ENCODE measurements at places on chromosomes 16 and 17.

DNA sequence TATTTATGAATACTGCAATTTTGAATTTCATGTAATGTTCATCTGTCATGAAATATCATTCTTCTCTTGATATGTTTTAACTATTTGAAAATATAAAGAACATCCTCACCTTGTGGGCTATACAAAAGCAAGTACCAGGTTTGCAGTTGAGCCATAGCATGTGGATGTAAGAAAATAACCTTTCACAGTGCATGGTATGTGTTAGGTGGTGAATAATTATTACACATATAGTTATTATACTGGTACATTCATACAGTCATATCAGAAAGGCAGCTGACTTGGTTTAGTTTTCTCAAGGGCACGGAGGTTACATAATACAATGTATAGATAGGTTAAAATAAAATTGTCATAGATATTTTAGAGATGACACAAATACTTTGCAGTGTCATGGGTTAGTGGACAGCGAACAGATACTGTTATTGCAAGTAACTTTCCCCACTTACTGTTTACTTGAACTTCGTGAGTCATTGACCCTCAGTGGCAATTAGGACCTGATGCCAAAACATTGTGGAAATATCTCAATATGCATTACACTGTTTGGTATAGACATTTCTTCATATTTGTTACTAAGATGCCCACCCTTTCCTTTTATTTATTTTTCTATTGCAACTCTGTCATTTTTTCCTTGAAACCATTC lies 445.4 kb upstream of the GOT2 start:
- no peak for DNase-seq

GRCh38 chr16:16041196-16041892 lies 91.9 kb downstream of the ABCC1 start:
- DNase-seq: no peak

DNA sequence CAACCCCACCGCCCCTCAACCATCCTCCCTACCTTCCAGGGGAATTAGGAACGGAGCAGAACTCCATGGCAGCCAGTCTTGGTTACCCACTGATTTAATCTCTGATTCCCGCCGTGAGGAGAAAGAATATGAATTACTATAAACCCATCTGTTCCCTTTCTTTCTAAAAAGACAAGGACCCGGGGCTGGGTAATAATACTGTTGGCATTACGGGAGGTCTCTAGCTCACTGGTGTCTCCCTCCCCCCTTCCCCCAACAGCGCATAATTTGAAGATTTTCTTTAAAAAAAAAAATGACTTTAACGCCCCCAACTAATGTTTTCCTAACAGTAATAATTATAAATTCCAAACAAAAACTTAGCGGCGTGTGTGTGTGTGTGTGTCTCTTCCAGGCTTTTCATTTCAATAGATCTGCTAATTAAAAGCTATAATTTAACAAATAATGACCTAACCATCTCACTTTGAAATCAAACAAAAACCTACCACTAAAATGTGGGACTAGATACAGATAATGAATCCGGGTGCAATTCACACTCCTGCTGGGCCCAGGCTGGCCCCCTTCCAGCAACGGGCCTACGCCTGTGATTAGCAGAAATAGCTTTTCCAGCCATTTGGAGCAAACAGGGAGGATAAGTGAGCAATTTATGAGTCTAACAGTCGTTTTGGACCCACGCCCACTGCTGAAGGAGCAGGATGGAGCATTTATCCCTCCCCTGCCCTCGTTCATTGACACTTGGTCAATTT lies 18.2 kb upstream of the BHLHA9 start:
- DNase-seq: peak; percentile 9

DNA sequence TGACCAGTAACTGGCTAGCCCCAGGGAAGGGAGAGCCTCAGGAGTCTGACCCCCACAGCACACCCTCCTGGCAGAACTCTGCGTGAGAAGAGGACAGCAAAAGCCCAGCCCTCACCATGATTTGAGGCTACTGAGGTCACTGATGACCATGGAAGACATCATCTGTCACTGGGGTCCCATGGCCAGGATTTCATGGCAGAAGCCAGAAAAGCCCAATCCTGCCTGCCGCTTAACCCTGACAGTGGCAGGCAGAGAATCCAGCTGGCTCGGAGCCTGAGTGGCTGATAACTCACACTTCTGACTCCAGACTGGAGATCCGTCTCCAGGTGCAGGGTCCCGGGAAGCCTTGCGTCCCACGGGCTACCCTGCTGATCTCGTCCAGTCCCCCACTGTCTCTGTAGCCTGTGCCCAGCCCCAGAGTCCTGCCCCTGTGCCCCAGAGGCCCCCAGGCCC lies 17.5 kb downstream of the GRIN2C start:
- no peak for DNase-seq

GRCh38 chr16:17939122-17939536 lies 397.4 kb downstream of the NPIPA8 start:
- DNase-seq: no peak

- DNase-seq: no peak
Observed at GRCh38 chr17:4599505-4600281, 15.4 kb downstream of the SMTNL2 start.

DNA sequence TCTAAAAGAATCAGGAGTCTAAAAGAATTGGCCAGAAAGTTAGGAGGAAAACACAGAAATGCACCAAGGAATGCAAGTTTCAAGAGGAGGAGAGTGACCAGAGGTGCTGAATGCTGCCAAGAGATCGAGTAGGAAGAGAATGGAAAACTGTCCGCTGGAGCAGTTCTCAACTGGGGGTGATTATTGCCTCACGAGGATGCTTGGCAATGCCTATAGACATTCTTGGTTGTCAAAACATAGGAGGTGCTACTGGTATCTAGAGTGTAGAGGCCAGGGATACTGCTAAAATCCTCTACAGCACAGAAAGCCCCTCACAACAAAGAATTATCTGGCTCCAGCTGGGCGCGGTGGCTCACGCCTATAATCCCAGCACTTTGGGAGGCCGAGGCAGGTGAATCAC lies 82.1 kb upstream of the NOL11 start:
- no peak for DNase-seq

DNA sequence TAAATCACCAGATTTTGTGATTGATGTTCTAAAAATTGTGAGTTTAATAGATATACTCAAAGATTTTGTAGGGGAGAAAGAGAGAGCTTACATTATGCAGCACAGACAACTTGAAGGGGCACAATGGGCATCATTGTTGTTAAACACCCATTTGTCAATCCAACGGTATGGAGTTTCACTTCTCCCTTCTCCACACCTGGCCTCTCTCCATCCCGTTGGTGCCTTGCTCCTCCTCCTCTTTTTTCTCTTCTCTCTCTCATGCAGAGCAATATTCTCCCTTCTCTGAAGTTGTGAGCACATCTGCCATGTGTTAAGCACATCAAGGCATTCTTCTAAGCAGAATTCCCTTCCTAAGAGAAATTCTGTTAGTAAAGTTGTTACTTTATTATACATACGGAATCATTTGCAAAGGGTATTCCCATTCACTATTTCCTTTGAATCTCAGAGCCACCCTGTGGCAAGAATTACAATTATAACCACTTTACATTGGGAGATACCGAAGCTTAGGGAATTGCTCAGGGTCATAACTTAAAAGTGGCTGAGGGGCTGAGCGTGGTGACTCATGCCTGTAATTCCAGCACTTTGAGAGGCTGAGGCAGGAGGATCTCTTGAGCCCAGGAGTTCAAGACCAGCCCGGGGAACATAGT lies 40.5 kb upstream of the SKAP1 start:
- no peak for DNase-seq

DNA sequence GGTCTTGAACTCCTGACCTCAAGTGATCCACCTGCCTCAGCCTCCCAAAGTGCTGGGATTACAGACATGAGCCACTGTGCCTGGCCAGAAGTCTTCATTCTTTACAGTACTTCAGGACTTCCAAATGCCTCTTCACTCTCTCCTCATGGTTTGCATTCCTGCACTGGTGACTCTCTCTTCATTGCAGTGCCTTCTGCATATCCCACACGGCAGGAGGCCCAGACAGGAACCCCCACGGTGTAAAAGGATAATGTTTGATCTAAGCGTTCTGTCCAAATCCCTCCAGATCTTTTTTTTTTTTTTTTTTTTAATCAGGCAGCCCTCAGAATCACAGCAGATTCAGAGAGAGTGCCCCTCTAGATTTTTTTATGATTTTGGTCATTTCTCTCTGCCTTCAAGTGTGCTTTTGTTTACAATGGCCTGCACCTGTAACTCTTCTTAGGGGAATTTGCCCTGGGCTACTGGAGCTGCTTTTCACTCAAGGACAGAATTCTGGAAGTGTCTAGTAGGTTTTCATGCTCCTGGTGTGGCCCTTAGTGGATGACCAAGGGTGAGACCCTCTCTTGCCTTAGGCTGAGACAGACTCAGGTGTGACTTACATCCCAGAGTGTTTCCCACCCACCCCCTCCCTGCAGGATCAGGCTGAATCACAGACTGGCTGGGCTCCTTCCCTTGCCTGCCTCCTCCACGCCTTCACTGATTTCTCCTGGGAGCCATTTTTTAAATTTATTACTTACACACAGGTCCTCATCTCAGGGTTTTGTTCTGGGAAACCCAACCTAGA lies 19.8 kb upstream of the NF1 start:
- no peak for DNase-seq

- no peak for DNase-seq
Observed at GRCh38 chr16:78200023-78200389, 100.6 kb downstream of the WWOX start.

DNA sequence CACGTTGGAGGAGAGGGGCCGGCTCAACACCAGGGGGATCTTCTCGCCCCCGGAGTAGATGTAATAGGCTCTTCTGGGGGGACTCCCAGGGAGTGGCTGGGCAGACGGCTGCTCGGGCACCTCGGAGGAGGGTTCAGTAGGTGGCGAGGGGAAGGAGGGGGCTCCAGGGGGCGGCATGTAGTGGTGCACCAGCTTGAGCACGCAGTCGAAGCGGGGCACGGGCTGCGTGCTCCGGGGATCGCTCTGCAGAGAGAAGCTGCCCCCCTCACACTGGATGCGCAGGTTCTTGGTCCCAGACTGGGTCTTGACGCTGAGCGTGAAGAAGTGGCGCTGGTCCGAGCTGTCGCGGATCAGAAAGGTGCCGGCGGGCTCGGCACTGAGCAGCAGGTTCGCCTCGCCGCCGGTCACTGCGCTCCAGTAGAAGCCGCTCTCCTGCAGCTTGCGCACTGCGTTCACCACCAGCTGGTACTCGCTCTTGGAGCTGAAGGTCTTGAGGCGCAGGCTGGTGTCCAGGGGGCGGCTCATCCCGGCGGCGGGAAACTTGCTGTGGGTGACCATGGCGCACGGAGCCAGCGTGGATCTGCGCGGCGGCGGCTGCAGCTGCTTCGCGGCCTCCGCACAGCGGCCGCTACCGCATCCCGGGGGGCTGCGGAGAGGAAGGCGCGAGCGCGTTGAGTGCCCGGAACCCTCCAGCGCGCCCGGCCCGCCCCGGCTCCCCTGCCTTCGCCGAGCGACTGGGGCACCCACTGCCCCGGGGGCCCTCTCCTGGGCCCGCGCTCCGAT lies 1.1 kb downstream of the SOCS3 start:
- no peak for DNase-seq

- no peak for DNase-seq
Observed at GRCh38 chr17:39536468-39536867, 71.3 kb downstream of the NEUROD2 start.

DNA sequence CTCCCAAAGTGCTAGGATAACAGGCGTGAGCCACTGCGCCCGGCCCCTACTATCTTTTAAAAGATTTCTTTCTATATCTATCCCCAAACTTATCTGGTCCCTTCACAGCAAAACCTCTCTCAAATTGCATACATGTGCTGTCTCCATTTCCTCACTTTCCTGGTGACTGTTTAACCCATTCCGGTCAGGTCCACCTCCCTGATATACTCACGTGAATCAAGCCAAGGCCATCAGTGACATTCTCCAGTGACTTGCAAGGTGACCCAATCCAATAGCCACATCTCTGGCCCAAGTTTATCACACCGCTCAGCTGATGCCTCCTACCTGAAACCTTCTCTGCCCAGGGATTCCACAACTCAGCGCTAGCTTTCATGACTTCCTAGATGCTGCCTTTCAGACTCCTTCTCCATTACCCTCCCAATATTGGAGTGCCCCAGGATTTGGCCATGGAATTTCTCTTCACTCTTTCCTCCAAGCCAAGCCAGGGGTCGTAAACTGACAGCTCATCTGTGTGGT lies 1.4 kb upstream of the CTCF start:
- DNase-seq: no peak

DNA sequence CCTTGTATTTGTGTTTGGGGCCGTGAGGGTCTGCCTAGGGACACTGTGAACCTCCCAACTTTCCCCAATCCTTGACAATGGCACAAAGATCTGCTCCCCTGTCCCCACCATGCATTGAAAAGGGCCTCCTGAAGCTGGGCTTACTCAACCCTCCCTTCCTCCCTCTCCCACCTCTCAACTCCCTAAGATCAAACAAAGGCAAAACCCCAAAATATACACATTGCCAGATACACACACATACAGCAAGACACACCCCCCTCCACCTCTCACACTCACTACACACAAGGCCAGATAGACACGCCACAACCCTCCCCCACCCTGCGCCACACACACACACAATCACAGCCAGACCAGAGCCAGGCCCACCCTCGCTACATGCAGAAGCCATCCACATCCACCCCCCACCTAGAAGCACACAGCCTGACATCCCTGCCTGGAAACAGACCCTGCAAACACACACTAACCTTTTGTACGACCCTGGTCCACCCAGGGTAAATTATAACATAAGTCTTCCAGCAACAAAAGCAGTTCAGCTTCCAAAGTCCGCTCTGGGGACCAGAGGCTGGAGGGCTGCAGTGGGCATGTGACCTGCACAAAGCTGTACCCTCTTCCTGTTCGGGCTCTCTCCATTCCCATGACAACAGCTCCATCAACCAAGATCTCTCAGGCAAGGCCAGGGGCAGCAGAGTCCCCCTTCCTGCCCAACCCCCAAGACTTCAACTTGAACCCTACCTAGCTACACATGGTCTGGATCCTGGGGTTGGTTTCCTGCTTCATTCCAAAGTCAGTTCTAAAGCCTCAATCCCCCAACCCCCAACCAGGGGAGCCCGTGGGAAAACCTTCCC lies 1.9 kb downstream of the PCGF2 start:
- DNase-seq: no peak

DNA sequence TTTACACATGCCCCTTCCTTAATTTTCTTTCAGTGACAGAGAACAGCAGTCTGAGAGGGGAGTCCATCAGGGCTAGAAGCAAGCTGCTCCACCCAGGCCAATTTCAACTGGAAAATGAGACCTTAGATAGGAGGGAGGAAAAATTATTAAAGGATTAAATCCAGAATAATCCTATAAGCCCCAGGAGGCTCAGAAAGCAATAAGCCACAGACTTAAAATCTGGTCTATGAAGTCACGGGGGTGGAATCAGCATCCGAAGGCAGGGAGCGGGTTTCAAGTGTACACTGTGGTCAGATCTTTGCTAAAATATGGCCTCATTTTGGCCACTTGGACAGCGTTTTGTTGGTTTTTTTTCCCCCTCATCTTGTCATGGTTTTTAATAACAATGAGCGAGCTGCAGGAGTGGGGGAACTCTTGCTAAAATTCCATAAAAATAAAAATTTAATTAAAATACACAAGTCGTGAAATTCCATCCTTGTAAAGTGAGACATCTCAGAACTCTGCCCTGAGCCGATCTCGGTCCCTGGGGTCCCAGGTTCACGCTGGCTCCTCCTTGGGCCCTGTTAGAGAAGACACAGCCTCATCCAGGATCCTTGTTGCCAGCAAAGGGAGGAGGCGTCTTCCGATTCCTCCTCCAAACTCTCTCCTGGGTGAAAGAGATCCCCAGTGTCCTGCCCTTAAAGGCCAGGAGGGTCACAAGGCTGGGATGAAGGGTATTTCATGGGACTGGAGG lies 51.6 kb upstream of the ETV4 start:
- DNase-seq: no peak

Measured in NCI-H774 (cell line).